ENCODE measurements at places on chromosomes 1 and 21.

DNA sequence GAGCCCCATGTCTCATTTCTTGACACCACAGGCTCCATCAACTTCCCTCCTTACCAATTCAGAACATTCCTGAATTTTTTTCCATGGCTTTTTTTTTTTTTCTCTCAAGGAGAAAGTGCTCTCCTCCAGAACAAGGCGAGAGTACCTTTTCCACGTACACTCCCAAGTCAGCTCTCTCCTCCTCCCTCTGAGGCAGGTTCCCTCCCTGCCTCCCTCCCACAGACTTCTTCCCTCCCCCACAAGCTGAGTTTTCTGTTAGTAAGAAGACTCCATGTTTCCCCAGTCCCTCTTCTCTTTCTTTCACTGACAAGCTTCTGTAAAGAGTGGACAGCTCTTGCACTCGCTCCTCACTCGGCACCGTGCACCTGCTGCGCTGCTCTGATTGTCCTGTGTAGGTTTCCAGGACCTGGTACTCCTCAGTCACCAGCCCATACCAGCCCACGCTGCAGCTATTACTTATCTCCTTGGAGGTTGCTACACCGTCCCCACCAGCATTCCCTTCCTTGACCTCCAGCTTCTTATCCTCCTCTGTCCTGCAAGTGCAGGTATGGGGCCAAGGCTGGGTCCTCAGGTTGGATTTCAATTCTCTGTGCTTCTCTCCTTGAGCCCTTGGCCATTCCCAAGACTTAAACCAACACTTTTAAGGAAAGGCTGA is 3.8 kb downstream of the TRAF5 start:
- no peak for DNase-seq

GRCh38 chr1:40045182-40045581 is 4.7 kb downstream of the CAP1 start:
- DNase-seq: no peak

DNA sequence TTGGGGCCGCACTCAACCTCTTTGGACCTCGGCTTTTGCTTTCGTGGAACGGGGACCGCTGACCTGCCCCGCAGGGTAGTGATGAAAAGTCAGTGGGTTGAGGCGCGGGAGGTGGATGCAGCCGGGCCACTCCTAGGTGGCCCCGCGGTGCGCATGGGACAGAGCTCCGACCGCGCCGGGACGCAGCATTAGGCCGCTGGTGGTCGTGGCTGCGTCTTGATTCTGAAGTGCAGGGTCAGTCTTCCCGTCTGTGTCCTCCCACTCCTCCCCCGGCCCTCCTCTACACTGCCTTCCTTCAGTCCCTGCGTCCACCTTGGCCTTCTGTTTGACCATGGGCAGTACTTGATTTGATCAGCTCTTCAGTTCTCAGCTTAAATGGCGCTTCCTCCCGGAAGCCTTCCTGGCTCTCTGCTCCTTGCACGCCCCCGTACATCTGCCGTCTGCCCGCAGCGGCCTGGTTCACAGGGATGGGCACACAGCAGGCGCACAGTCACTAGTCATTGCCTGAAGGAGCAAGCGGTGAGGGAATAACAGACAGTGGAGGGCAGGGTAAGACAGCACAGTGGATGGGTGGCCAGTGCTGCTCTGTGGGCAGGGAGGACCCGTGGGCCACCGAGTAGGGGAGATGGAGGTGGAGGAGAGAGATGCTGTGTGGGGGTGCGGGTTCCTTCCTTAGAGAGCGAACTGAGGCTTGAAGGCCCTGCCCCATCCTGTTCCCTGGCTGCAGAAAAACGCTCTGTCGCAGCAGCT is 633 bp downstream of the THEMIS2 start:
- no peak for DNase-seq

- no peak for DNase-seq
Measured at GRCh38 chr1:181180407-181181031, 92.0 kb downstream of the IER5 start.

GRCh38 chr21:15422783-15423182 is 307.0 kb upstream of the USP25 start:
- DNase-seq: no peak

DNA sequence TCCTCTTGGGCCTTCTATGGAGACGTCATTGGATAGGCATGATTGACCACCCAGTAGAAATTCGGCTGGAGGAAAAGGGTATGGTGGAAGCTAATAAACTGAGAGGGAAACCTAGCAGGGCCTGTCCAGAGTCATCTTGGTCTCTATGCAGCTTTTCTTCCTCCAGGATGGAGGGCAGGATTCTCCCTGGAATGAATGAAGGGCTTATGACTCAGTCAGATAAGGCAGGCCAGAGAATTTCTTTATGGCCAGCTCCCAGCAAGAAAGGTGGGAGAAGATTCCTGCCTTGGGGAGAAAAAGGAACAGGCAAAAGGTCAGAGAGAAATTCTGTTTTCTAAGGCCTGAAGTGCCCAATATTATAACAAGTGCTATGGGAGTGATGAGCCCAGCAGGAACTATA is 17.1 kb downstream of the FBLIM1 start:
- no peak for DNase-seq

- no peak for DNase-seq
Measured at GRCh38 chr21:46079352-46080170, 18.4 kb upstream of the COL6A2 start.

- no peak for DNase-seq
Measured at GRCh38 chr1:57329001-57329527, 94.8 kb downstream of the DAB1 start.

GRCh38 chr1:43253876-43254275 is 15.9 kb upstream of the TMEM125 start:
- no peak for DNase-seq

- DNase-seq: no peak
Measured at GRCh38 chr1:23402286-23403037, 22.1 kb downstream of the TCEA3 start.

- no peak for DNase-seq
Measured at GRCh38 chr21:44856131-44856530, 17.4 kb downstream of the PTTG1IP start.

DNA sequence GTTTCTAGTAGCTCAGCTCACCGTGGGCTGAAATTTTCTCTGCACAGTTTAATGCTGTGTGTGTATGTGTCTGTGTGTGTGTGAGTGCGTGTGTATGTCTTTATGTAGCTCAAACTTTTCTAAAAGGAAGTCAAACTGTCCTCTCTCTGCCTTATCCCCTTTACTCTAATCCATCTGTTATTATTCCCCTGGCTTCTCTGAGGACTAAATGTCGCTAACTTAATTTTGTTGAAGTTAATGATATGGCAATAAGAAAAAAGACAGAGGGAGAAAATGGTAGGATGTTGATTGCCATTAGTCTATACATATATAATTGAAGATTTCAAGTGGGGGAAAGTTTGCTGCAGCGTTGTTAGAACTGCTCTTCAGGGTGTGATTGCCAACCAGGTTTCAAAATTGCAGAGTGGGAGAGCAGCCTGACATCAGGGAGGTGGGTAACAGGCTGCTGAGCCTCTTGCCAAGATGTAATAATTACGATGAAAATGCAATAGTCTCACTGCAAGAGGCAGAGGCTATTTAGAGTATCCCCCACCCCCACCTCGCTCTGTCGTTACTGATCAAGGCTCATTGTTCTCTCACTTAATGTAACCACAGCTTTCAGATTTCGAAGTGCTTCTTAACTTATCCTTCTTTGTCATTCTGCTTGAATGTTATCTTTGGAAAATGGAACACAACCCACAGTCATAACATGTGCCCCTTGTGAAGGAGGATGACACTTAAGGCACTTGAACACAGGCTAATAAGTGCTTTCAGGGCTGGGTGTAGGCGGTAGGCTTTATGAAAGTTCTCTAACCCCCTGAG is 559.0 kb upstream of the PLXNA2 start:
- DNase-seq: no peak

DNA sequence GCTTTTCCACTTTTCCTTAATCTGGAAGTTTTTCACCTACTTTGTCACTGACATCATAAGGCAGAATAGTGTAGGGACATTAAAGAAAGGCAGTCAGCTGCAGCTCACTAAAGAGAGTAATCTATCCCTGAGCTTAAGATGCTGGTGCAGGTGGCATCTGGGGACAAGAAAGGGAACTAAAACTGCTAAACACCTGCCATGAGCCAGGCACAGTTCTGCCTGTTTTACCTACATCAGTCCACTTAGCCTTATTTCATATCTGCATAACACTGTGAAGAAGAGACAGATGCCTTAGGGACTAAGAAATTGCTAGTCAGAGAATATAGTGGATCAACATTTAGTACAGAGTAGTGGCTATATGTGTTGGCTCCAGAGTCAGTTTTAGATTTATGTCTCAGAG is 88.1 kb downstream of the GPATCH2 start:
- no peak for DNase-seq

GRCh38 chr1:51285055-51285454 is 45.3 kb downstream of the TTC39A start:
- no peak for DNase-seq

GRCh38 chr1:87325982-87326738 is 2.5 kb upstream of the LMO4 start:
- no peak for DNase-seq

DNA sequence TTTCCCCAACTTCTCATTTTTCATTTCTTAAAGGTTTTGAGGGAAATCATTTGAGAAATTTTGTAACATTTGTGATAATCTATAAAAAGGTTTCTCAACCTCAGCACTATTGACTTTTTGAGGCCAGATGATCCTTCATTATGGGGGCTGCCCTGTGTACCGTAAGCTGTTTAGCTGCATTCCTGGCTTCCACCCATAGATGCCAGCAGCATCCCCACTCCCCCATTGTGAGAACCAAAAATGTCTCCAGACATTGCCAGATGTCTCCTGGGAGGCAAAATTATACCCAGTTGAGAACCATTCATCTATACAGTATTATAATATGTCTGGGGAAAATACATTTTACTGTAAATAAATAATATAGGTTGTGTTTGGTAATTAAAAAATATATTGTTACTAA is 146.0 kb downstream of the PBX1 start:
- no peak for DNase-seq

DNA sequence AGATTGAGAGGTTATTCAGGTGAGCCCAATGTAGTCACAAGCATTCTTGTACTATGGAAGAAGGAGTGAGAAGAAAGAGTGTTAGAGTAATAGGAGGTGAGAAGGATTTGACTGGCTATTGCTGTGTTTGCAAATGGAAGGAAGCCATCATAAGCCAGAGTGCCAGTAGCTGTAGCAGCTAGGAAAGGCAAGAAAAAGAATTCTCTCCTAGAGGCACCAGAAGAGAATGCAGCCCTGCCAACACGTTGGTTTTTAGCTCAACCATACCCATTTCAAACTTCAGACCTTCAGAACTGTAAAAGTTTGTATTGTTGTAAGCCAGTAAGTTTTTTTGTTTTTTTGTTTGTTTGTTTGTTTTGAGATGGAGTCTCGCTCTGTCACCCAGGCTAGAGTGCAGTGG is 8.9 kb upstream of the IL12RB2 start:
- no peak for DNase-seq

- no peak for DNase-seq
Measured at GRCh38 chr1:153400244-153400643, 9.4 kb upstream of the S100A8 start.

DNA sequence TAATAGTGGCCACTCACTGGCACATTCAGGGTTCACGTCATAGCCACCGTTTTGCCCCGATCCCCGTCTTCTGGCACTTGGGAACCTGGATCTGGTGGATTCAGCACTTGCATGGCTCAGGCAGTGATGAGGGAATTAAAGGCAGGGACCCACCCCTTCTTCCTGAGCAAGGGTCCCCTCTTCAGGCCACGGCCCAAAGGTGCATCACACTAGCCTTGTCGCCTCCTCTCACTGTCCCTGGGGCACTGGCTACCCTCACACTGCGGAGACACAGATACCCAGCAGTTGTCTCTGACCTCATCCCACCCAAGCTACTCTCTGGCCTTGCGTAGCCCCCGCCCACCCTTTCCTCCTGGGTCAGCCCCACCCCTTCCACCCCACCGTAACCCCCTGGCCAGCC is 19.9 kb upstream of the LDLRAP1 start:
- DNase-seq: no peak
